ENCODE measurements at places on chromosomes 12 and 14.

DNA sequence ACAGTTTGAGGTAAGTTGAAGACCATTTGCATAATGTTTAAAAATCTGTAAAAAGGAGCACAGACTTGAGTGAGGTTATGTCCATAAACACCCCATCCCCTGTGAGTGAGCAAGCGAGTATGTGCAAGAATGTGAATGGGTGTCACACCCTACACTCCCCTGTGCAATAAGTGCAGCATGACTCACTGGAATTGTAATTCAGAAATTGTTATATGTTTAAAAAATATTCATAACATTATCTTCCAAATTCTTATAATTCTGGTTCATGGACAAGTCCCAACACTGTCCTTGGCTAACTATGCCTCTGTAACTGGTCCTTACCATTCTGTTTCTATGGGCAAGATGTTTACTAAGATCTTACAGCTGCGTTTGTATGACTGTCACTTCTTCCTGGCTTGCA is 207.8 kb upstream of the FAR2 start:
- no peak for DNase-seq

GRCh38 chr12:57707250-57707649 is 13.3 kb downstream of the OS9 start:
- no peak for DNase-seq

DNA sequence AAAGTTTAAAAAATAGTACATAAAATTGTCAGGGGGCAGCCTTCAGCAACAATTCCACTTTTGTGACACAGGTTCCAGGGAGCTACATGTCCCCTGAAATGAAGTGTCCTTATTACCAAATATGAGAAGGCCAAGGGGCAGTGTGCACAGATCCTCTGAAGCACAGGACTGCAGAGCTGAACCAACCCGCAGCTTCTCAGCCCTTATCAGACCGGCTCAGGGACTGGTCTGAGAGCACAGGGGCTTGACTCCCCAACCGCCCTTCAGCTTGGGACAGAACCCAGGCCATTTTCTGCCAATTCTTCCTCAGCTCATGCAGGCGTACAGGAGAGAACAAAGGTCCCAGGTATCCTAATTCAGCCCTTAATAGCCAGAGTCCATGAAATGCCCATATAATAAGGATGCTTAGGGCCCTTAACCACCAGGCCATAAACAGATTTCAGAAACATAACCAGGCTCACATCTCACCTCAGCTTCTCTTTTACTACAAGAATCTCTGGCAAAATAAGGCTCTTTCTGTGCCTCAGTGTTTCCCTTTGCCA is 221.3 kb downstream of the ANO2 start:
- no peak for DNase-seq

DNA sequence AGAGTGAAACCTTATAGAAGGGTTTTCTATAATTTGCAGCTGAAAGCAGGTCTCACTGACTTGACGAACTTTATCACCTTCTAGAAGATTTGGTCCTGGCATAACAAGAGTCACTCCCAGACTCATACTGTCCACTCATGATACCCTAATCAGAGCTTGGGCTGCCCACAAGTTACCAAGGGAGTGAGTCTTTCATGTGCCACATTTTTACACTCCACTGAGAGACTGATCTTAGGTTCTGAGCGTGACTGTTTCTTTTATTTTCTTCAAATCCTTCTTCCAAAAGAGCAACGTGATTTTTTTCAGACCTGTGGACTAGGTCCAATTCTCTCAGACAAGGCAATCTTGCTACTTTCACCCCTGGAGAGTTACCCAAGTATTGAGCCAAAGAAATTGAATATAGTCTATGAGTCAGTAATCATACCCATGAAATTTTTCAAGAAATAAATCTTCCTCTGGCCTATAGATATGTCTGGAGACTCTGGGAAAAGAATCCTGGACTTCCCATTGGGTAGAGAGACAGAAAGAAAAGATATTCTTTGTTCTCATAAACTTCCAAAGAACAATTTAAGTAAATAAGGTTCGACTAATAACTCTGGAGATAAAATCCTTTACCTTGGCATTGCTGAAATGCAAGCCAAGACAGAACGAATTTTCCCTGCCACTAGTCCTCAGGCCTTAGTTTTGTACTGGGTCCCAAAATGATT is 26.9 kb downstream of the SIX1 start:
- no peak for DNase-seq

- no peak for DNase-seq
Measured at GRCh38 chr14:23665302-23666016, 29.3 kb downstream of the DHRS2 start.

GRCh38 chr14:100674897-100675619 is 51.6 kb upstream of the DLK1 start:
- DNase-seq = no peak

- DNase-seq = no peak
Measured at GRCh38 chr12:26195641-26196420, 458 bp downstream of the SSPN start.

DNA sequence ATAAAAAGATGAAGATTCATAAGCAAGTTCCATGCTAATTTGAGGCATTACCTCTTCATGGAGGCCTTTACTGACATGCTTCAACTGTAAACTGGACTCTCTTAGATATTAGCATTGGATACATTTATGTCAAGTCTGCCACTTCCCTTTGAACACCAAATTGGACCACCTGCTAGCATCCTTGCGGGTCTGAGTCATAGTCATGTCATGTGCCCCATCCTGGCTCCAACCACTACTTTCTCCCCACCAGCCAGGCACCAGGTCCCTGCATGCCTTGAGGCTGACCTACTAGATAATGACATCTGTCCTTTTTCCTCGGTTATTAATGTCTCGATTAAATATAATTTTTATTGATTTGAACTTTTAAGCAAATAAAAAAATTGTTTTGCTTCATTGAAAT is 32.9 kb upstream of the EEA1 start:
- no peak for DNase-seq

DNA sequence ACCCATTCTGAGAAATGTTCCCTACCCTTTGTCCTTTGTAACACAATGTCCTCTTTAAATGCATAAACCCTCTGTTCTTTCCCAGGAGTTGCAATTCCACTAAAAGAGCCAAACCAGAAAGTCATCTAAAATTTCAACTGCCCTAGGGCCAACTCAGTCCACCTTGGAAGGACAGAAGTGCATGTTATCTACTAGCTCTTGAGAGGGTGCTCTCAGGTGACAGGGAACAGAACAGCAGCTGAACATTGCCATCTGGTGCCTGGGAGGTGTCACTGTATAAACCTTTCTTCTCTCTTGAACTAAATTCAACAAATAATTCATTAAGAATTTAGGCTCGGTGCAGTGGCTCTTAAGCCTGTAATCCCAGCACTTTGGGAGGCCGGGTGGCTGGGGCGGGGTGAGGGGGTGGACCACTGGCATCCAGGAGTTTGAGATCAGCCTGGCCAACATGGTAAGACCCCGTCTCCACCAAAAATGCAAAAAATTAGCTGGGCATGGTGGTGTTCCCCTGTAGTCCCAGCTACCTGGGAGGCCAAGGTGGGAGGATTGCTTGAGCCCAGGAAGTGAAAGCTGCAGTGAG is 10.3 kb upstream of the FERMT2 start:
- peak; percentile 73 for DNase-seq

DNA sequence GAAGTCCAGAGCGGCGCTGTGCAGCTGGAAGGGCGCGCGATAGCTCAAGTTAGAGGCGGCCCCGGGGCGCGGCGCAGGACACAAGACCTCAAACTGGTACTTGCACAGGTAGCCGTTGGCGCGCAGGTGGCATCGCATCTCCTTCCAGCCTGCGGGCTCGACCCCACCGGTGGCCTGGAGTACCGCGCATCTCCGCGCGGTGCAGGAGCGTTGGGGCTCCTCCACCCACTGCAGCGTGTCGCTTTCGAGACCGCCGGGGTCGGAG is 553 bp downstream of the CLEC14A start:
- no peak for DNase-seq

DNA sequence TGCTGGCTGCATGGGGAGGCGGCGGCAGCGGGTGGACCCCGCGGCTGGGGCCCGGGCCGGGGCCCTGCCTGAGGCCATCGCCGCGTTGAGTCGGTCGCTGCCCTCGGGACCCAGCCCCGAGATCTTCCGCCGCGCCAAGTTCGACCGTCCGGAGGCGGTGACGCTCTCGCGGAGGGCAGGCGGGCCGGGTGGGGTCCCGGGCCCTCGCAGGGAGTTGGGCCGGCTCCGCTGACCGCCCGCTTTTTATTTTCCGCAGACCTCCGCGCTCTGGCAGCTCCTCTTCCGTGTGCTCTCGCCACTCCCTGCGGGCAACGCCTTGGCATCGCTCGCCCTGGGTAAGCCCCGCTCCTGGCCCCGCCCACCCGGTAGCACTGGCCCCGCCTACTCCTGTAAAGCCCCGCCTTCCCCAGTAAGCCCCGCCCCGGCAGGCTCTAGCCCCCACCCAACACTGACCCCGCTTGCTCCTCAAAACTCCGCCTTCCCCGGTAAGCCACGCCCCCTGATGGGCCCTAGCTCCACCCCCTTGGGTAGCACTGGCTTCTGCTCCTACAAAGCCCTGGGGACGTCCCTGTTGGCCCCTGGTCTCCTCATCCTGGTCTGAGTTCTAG is 424 bp downstream of the TEDC1 start:
- peak; percentile 92 for DNase-seq

DNA sequence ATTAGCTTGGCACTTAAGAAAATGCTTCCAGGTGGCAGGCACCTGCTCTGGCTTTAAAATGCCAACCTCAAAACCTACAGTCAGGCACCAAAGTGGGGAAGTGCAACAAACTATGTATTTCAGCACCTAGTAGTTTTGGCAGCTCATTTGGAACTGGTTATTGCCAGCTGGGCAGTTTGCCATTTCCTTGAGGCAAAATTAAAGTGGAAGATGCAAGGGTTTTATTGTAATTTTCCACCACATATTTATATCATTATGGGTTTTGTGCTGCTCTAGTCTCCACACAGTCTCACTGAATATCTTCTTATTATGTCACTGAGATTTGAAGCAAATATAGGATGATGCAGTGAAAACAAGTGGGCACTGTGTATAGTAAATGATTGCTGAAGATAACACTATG is 117.0 kb downstream of the PRKD1 start:
- no peak for DNase-seq

DNA sequence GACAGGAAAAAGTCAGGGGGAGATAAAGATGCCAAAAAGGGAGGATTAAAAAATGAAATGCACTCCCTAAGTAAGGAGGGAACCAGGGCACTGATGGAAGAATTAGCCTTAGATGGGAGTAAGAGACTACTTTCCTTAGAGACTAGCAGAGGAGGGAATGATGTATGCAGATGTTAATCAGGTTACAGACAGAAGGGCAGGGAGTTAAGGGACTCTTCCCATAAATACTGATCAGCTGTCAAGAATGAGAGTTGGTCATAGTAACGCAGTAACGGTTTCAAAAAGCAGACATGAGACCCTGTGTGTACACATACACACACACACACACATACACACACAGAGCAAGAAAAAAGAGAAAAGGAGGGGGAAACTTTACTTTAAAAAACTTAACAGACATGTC is 93.4 kb downstream of the PHLDA1 start:
- no peak for DNase-seq

DNA sequence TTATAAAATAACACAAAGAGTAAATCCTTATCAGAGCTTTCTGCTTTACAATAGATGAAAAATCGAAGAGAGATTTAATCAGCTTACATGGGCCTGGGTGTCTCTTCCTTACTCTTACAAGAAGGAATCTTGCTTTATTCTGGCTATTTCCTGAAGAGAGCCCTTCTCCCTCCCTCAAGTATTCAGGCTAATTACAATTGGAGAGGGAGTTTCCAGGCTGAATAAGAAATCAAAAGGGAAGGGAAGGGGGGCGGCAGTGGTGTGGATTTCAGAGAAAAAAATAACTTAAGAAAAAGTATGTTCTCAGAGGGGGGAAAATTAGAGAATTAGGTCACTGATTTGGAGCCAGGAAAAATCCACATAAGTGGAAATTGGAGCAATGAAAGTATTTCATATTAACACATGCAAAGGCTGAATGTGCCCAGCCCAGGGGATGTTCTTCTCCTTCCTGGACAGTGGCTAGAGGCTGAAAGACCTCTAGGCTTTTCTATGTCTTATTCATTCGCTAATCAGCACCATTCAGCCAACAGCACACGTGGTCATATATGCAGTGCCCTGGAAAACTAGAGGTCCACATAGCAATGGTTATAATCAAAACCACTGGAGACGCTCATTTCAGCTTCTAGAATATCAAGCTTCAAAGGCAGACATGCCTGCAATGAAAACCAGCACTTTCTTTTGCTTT is 158.9 kb upstream of the BTG1 start:
- no peak for DNase-seq

DNA sequence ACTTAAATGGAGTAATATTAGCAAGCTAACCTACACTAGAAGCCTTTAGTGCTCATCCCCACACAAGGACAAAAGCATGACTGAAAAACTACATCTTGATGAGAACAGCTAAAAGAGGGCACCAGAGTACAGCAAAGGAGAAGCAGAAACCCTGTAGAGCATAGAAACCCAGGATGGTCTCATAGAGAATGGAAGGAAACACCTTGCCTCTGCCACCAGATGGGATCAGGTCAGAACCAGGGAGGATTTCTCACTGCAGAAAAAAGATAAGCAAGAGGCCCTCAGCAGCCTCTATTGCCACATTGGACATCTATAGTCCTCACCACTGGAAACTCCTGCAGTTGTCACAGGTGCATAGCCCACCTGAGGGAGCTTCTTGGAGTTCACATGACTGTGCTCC is 13.6 kb upstream of the ZNF705A start:
- DNase-seq = no peak
